ENCODE measurements at places on chromosomes 3 and 15.

DNA sequence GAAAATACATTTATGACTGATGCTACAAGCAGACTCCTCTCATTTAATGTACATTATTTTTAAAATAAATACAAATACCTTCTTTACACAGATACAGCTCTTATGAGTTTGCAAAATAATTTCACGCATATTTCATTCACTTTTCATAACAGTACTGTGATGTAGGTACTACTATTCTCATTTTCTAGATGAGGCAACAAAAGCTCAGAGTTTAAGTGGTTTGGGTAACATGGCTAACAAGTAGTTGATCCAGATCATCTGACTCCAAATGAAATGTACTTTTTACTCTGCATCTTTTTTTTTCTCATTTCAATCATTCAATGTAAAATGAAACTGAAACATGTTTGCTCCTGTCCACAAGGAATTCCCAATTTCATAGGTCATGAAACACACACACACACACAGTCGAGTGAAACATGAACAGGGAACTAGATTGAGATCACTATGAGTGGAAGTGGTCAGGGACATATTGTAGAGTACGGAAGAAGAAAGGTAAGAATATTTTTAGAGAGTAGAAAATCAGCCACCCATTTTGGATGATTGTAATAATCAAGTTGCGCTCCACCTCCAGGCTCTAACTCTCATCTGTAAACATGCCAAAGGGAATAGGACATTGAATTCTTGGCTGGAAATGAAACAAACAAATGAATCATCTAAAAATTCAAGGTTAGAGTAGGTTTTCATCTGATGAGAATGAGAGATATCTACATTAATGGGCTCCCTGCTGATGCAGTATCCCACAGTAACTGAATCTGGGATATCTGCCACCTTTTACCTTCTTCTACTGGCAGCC lies 92.4 kb downstream of the CLDN1 start:
- no peak for DNase-seq

DNA sequence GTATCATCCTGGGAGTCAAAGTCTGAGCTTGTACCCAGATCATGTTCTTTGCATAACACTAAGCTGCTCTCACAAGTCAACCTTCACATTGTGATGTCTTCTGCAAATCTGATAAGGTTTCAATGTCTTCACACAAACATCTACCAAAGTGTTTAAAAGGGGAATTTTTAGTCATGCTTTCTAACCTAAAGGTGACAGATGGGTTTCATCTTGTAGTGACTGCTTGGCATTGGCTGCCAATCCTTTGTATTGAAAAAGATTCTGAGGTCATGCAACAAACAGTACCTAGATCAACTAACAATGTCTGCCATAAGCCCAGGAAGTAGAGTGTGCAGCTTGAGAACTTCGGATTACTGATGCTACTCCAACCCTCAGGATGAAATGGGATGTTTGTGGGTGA lies 43.6 kb upstream of the DIPK2A start:
- no peak for DNase-seq

- no peak for DNase-seq
Measured at GRCh38 chr3:111739311-111739911, 119.7 kb upstream of the PHLDB2 start.

DNA sequence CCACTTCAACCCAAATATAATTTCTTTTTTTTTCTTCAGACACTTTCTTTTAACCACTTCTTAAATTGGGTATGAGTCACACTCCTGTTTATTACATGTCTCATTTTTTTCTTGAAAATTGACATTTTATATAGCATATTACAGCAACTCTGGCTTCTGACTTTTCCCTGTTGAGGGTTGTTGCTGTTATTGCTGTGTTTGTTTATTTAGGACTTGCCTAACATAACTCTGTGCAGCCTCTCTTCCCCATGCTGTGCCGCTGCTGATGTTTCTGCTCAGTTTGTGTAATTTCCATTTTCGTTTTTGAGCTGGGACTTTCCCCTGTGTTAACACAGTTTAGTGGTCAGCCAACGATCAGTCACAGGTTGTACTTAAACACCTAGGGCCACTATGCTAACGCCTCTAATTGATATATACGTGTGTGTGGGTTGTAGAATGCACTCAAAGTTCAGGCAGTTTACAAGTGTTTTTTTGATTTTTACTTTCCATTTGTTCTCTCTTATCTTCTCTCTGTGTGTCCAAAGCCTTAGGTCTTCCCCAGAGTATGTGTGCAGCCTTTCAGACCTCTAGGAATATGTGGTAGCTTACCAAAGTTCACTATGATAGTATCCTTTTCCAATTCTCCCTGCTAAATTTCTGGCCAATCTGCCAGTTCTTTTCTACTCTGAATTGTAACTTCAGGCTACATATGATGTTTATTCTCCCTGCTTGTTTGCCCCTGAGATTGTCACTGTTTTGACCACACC lies 337.2 kb downstream of the ZBTB20 start:
- DNase-seq = no peak

- no peak for DNase-seq
Measured at GRCh38 chr3:151034303-151034702, 51.2 kb upstream of the MED12L start.
